Chondrocyte (in vitro differentiated cells): ENCODE measurements at places on chromosomes 11 and 22.
A peak's percentile ranks its signal among the peaks of the same experiment; 100 is the strongest.

DNA sequence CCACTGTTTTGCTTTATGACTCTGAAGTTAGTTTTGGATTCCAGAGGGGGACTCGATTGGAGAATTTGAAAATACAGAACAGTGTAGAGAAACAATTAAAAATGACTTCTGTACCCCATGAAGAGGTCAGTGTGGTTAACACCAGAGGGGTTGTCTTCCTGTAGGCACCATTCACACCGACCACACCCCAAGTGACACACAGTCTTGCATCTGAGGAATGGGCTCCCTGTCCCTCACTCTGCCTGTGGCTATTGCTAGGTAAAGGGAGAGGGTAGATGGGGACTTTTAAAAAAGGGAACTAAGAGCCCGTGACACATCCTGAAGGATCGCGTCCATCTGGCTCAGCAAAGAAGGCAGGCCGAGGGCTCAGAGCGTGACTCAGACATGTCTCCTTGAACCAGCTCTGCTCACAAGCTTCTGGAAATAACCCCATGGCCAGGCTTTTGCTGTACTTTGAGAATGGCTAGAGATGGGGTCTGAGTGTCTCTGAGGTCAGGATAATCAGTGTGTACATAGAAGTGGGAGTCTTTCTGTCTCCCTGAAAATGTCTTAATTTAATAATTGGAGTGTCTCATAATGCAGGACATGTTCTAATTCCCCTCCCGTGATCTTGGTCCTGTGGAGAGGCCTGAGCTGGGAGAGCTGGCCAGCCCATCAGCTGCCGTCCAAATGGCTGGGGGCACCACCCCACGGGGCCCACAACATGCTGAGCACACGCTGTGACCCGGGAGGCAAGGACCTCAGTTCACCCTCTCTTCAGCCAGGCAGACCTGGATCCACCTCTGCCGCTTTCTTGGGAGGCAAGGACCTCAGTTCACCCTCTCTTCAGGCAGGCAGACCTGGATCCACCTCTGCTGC lies 39.3 kb downstream of the SGSM1 start:
- H3K4me1 ChIP-seq: no peaks in the 10 kb centered on the region
- H3K4me3 ChIP-seq: no peak overlapping the region
- no peak overlapping the region for H3K27ac ChIP-seq
- H3K36me3 ChIP-seq: no peaks in the 10 kb centered on the region
- DNase-seq: no peak
- peaks cover 32% of the 10 kb centered on the region for H3K27me3 ChIP-seq

DNA sequence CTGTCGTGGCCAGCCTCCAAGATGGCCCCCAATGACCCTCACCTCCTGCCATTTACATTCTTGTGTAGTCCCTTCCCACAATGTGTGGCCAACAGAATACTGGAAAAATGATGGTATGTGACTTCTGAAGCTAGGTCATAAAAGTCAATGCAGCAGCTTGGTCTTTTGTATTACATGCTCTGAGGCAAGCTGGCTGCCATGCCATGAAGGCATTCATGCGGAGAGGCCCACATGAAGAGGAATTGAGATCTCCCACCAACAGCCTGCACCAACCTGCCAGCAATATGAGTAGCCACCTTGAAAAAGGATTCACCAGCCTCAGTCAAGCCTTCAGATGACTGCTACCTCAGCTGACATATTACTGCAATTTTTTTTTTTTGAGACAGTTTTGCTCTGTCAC lies 4.6 kb downstream of the MRTFA start:
- H3K4me1 ChIP-seq: peaks cover 68% of the 10 kb centered on the region
- DNase-seq: peak; percentile 12
- peak overlapping the region; percentile 8 for H3K27ac ChIP-seq
- H3K36me3 ChIP-seq: no peaks in the 10 kb centered on the region
- no peak overlapping the region for H3K4me3 ChIP-seq
- H3K27me3 ChIP-seq: no peaks in the 10 kb centered on the region

DNA sequence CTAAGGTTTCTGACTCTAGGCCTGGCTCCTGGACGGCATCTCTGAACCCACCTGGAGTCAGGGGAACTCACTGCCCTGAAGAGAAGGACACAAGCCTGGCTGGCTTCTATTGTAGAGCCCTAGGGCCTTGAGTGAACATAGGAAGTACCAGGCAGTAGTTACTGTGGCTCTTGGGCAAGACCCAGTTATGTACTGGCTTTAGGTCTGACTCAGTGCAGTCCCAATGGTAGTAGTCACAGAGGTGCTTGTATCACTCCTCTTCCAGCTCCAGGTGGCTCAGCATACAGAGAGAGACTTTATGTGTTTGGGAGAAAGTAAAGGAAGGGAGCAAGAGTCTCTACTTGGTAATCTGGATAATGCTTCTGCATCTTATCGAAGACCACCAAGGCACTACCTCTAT lies 13.9 kb upstream of the PAK1 start:
- no peak overlapping the region for H3K27ac ChIP-seq
- peaks cover 1% of the 10 kb centered on the region for H3K36me3 ChIP-seq
- no peak overlapping the region for H3K4me3 ChIP-seq
- no peaks in the 10 kb centered on the region for H3K4me1 ChIP-seq
- peaks cover 15% of the 10 kb centered on the region for H3K27me3 ChIP-seq

DNA sequence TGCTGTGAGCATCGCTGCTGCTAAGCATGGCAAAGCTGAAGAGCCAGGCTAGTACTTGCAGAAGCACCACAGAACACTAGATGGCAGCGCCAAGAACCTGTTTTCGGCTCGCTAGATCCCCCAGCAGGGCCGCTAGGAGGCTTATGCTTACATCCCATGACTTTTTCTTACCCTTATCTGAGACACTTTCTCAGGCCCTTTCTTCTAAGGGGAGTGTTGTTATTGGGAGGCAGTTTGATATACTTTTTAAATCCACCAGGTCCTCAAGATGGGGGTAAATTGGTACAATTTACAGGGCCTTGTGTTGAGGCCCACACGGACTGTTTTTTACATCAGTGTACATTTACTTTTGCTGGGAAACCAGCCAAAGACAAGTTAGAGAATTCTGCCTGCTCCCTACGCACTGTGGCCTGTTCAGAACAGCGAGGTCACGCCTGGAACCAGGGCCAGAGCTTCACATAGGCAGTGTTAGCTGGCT lies 4.0 kb downstream of the TRIM6 start:
- H3K27me3 ChIP-seq: no peaks in the 10 kb centered on the region
- no peak for DNase-seq
- H3K27ac ChIP-seq: peak overlapping the region; percentile 85
- H3K4me3 ChIP-seq: no peak overlapping the region
- peaks cover 1% of the 10 kb centered on the region for H3K36me3 ChIP-seq

DNA sequence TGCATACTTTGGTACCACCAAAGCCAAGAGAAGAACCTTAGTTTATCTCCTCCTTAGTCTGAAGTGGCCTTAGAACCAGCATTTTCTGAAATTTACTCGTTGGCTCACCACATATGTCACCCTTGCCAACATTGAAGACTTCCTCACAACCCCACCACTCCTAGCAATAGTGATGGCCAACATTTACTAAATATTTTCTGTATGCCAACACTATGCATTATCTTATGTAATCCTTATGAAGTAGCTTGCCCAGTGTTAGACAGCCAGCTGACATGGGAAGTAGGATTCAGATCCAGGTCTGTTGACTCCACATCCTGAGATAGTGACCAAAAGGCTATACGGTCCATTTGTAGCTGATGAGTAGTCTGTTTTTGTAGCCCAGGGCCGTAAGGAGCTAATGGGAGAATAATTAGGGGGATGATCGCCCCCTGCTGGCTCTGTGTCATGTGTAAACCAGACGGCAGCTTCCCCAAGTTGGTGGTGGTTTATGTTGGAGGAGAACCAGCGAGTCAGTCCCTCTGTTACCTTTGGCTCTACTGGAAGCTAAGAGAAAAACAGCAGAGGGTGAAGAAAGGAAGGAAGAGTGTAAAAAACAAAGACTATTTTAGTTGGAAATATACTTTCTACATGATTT lies 120.5 kb upstream of the RASSF10 start:
- peaks cover 39% of the 10 kb centered on the region for H3K4me1 ChIP-seq
- peaks cover 14% of the 10 kb centered on the region for H3K36me3 ChIP-seq
- DNase-seq: no peak
- no peaks in the 10 kb centered on the region for H3K27me3 ChIP-seq
- H3K27ac ChIP-seq: peak overlapping the region; percentile 92

- H3K27me3 ChIP-seq: no peaks in the 10 kb centered on the region
- H3K4me1 ChIP-seq: peaks cover 9% of the 10 kb centered on the region
- H3K27ac ChIP-seq: no peak overlapping the region
These were observed 20.0 kb downstream of the CD82 start for GRCh38 chr11:44585421-44585820.

DNA sequence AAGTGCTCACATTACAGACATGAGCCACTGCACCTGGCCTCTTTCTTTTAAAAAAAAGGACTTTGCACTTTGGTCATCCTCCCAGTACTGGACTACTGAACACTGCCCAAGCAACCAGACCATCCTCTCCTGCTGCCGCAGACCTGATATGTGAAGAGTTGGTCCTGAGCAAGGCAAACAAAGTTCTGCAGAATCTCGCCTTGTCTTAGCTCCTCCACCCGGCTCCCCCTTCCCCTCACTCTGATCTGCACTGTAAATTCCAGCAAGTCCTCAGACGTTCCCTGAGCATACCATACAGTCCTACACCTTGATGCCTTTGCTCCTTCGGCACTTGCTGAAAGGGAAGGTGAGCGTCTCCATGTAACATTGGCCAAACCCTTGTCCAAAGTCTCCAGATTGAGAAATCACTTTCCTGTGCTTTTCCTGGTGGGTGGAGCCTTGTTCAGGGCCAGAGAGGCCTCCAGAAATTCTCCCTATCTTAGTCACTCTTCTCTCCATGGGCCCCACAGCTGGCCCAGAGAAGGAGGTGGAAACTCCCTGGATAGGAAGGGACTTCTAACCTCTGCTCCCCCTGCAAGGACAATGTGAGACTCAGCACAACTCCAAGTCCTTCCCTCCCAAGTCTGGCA lies 47.0 kb upstream of the TIMP3 start:
- no peaks in the 10 kb centered on the region for H3K27me3 ChIP-seq
- no peak overlapping the region for H3K27ac ChIP-seq
- H3K4me1 ChIP-seq: peaks cover 25% of the 10 kb centered on the region

DNA sequence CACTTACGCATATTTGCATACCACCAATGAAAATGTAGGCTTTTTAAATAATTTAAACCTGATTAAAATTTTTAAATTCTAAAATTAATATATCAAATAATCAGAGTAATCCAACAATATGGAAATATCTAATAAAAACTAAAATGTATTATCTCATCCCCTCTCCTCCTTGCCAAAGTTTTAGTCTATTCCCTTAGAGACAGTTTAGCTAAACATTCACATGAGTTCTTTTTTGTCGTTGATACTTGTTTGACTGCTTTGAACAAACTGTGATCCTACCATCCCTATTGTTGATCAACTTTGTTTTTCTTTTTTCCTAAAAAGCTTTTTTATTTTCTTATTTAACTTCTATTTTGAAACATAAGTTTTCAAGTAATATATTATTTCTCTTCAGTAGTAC lies 81.4 kb upstream of the PARVA start:
- H3K4me1 ChIP-seq: no peaks in the 10 kb centered on the region
- peaks cover 18% of the 10 kb centered on the region for H3K36me3 ChIP-seq
- no peak overlapping the region for H3K27ac ChIP-seq
- DNase-seq: no peak
- no peaks in the 10 kb centered on the region for H3K27me3 ChIP-seq

- H3K36me3 ChIP-seq: peaks cover 2% of the 10 kb centered on the region
- H3K27ac ChIP-seq: no peak overlapping the region
- peaks cover 16% of the 10 kb centered on the region for H3K27me3 ChIP-seq
- H3K4me3 ChIP-seq: no peak overlapping the region
- DNase-seq: no peak
These were observed 596.0 kb upstream of the B3GAT1 start for GRCh38 chr11:135008001-135008405.

DNA sequence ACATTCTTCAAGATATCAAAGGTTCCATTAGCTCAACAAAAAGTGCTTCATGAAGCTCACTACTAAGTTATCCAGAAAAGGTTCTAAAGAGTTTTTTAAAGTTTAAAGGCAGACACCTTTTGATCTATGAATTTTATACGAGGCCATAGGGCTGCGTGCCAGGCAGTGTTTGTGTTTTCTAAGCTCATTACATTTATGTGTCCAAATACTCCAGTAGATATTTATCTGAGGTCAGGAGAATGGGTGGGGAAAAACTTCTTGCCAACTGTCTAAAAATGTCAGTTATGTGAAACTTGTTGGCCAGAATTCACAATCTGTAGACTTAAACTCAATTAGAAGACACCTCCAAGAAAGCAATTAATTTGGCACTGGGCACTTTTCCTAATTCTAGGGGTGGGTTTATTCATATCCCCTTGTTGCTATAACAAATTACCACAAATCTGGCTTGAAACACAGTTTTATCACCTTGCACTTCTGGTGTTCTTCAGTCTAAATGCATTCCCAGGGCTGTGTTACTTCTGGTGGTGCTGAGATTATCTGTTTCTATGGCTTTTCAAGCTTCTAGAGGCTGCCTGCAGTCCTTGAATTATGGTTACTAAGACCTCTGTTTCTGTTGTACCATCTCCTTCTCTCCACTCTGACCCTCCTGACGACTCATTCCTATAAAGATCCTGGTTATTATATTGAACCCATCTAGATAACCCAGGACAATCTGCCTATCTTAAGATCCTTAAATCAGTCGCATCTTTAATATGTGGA lies 1030.4 kb upstream of the CNTN5 start:
- H3K4me3 ChIP-seq: no peak overlapping the region
- no peaks in the 10 kb centered on the region for H3K4me1 ChIP-seq
- H3K27ac ChIP-seq: no peak overlapping the region
- H3K27me3 ChIP-seq: peaks cover 16% of the 10 kb centered on the region
- H3K36me3 ChIP-seq: no peaks in the 10 kb centered on the region

DNA sequence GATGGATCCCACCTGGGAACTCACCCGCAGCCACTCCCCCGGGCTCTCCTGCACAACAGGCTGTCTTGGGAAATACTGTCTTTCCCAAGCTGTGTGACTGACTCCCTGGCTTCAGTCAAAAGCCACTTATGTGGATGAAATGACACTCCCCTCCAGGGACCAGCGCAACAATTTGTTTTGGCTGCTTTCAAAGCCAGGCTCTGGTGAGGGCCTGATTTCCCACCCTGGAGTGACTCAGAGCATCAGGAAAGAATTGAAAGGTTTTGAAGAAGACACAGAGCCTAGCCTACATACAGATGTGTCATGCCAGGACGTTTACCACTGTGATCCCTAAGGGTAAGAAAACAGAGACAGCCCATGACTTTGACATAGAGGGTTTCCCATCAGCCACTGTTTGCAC lies 550.5 kb downstream of the MIAT start:
- H3K27me3 ChIP-seq: no peaks in the 10 kb centered on the region
- H3K4me1 ChIP-seq: peaks cover 66% of the 10 kb centered on the region
- no peak for DNase-seq
- H3K36me3 ChIP-seq: peaks cover 2% of the 10 kb centered on the region

DNA sequence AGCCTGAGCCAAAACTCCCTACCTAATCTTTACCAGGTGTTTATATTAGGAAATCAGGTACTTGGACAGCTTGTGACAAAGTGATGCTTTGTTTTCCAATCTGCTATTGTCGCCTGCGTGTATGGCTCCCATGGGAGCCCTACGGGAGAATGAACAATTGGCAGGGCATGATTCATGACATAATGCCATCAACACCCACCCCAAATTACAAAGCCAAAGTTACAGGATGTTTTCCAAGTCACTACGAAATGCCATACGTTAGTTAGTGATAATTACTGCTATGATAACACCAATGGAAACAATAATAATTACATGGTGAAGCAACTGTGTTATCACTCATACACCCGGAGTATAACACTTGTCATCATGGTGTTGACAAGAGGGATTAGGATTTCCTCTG lies 226.4 kb downstream of the FAM181B start:
- no peak overlapping the region for H3K4me3 ChIP-seq
- H3K27ac ChIP-seq: no peak overlapping the region
- H3K27me3 ChIP-seq: peaks cover 21% of the 10 kb centered on the region
- H3K4me1 ChIP-seq: no peaks in the 10 kb centered on the region
- no peak for DNase-seq

GRCh38 chr22:47146941-47147340 lies 384.5 kb downstream of the TBC1D22A start:
- H3K4me1 ChIP-seq: peaks cover 7% of the 10 kb centered on the region
- no peaks in the 10 kb centered on the region for H3K36me3 ChIP-seq
- H3K4me3 ChIP-seq: no peak overlapping the region
- no peaks in the 10 kb centered on the region for H3K27me3 ChIP-seq
- no peak for DNase-seq
